WTC11 (cell line): ENCODE measurements at places on chromosomes 5 and 9.

DNA sequence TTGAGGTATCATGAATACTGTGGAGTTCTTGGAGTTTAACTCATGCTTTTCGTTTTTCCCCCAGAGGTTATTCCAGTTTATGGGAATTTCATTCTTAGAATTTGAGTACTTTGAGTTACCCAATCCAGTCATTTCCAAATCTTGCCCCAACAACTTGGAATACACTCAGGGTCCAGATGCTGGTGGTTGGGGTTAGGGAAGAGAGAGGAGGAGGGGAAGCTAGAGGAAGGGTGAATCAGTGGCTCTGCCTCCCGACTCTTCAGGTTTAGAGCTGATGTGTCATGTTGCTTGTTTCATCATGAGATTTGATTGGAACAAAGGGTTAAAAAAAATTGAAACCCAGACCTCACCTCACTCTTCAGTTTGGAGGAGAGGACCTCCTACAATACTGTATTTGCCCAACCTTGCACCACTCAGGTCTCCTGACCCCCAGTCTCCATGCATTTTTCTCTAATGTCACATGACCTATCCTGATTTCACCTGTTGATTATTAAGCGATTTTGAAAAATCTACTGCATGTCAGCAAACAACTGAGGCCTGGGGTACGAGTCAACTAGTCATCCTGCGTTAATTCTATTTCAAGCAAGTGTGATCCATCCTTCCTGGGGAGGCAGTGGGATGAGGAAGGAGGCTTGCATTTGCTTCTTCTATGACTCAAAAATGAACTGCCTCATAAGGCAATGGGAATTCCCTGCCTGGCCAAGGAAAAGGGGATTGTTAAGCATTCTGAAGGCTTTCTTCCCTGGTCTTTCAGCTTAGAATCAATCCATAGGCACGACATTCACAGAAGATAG lies 6.2 kb upstream of the SLC1A3 start:
- DNase-seq = no peak

GRCh38 chr9:14365670-14366069 lies 51.7 kb upstream of the NFIB start:
- no peak for DNase-seq

DNA sequence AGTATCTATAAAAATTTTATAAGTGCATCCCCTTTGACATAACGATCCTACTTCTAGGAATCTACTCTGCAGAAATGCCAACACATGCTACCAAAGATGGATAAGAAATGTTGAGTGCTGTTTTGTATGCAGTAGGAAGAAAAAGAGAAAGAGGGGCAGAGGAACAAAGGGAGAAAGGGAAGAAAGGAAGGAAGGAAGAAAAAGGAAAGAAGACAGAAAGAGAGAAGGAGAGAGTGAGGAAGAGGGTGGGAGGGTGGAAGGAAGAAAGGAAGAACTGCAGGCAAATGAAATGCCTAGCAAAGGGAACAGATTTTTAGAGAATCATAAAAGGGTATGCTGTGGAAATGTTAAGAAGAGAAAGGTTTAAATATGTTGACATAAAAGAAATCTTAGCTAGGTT lies 48.5 kb upstream of the ALDOB start:
- DNase-seq = no peak

DNA sequence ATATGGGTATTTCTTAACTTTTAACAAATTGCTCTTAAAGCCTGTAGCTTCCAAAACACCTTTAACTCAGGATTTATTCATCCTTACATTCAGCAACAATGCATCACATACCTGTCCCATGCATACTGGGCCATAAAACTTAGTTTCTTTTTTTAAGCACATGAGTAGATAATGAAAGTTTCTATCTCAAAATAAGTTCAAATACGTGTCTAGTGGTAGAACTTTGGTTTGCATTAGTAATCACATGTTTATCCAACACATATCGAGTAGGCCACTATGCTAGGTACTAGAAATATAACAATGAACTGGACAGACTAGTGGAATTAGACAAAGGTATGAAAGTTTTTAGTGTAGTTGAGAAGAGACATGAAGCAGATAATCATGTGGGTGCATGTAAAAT lies 99.6 kb downstream of the DOCK2 start:
- DNase-seq = no peak

- no peak for DNase-seq
Observed at GRCh38 chr9:18007621-18008020, 428.8 kb downstream of the SH3GL2 start.

GRCh38 chr9:101485924-101486692 lies 47.5 kb upstream of the RNF20 start:
- DNase-seq = peak; percentile 57

DNA sequence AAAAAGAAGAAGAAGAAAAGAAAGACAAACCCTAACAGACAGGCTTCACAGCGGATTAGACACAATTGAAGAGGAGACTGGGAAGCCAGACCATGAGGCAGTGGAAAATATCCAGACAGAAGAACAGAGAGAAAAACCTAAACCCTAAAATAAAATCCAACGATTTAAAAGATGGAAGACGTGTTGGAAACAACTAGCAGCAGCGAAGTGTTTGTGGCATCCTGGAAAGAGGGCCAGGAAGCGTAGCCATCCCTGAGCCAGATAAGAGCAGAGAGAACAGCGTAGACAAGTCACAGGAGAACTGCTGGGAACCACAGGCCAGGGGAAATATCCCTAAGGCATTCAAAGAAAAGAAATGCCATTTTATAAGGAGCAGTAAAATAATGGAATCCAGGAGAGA lies 39.7 kb upstream of the NKD2 start:
- DNase-seq = no peak

GRCh38 chr9:133109931-133110650 lies 10.9 kb downstream of the RALGDS start:
- DNase-seq = no peak

GRCh38 chr5:66945389-66946349 lies 250.9 kb downstream of the CD180 start:
- DNase-seq = no peak

- DNase-seq = no peak
Observed at GRCh38 chr9:76559286-76559685, 100.3 kb downstream of the GCNT1 start.

GRCh38 chr9:82475584-82476301 lies 487.2 kb downstream of the SPATA31D1 start:
- DNase-seq = no peak

DNA sequence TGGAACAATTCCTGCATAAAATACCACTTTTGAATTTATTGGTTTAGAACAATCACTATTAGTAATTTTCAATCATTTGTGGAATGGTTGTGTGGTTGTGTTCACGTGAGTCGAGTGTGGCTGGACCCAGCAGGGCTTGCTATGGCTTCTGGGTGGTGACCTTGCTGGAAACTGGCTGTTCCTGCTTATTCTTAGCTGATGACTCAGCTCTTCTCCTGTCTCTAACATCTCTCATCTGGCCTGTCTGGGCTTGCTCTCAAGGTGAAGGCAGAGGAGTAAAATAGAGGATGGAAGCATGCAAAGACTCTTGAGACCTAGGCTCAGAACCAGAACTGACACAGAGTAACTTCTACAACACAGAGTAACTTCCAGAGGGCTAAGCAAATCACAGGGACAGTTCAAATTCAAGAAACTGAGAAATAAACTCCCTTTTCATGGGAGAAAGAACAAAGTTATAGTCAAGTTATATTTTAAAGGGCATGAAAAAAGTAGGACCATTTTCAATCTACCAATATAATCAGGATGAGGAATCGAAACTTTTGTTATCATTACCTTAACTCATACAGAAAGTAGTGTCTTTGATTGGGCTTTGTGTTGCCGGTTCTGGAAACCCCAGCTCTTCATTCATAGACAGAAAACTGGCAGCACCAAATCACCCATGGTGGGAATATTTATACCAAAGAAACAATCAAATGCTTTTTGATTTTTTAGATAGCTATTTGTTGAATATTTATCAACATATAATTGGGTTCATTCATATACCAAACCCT lies 665.1 kb downstream of the CDH18 start:
- no peak for DNase-seq

DNA sequence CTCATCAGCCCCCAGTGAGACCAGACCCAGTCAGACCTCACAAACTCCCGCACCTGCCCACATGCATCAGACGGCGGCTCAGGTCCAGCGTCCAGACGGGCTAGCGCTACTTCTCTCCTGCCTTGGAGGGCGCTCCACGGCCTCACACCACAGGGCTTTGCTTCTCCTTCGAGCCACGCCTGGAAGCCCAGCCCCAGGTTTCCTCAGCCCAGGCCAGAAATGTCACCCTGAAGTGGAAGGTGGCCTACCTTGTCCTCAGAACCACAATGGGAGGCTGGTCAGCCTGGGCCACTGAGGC lies 2.8 kb downstream of the NACC2 start:
- no peak for DNase-seq

- DNase-seq = no peak
Observed at GRCh38 chr5:17364987-17365810, 132.8 kb upstream of the TAF11L2 start.

DNA sequence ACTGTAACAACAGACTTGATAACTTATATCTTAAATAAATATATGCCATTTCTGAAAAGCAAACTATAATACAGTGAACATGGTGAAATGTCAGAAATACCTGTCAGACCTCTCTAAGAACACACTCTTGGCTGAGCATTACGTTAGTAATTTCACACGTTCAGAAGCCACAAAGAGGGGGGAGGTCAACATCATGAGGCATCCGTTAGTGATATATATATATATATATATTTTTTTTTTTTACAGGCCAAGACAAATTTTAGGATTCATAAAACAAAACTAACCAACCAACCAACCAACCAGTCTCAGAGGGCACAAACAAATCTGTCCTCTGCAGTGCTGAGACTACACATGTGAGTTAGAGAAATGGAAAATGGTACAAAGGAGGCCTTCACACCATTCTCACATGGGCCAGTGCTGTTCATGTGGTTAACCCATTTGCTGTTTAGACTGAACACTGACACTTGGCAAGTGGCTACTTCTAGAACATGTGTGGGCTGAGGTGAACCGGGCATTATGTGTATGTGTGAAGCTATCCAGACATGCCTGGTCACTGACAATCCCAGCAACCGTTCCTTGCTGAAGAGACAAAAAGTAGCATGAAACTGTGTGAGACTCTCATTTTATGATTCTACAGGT lies 54.5 kb downstream of the ELL2 start:
- no peak for DNase-seq

GRCh38 chr5:98492258-98492657 lies 281.2 kb upstream of the RGMB start:
- no peak for DNase-seq

GRCh38 chr5:38500573-38501260 lies 55.7 kb downstream of the LIFR start:
- DNase-seq = no peak
